ENCODE measurements at places on chromosomes 16 and 17. TPM values are rescaled to one million over a fixed set of nuclear protein-coding genes. Genes with fewer than 3 reads are reported as not detected.

Gene EPX
- not detected for total RNA-seq

Gene C1QTNF8
- not detected for total RNA-seq

Gene CWC25
- total RNA-seq: 8.7 TPM

Gene SPPL2C
- total RNA-seq: not detected

Gene FBXO39
- 34.6 TPM for total RNA-seq

Gene SPATA32
- not detected for total RNA-seq

Gene AOC3
- 0.26 TPM for total RNA-seq

Gene HAP1
- 0.13 TPM for total RNA-seq

Gene GRAPL
- 56.0 TPM for total RNA-seq

Gene SLFN14
- under 0.01 TPM for total RNA-seq

Gene NXN
- 163 TPM for total RNA-seq

Gene HOXB3
- total RNA-seq: 4.8 TPM

Gene QRICH2
- total RNA-seq: 5.6 TPM

Gene PMP22
- 30.8 TPM for total RNA-seq
